NCI-H1930 (cell line): ENCODE measurements at places on chromosomes 1 and 21.
A peak's percentile ranks its signal among the peaks of the same experiment; 100 is the strongest.

GRCh38 chr1:31593770-31594632, 17.7 kb downstream of the TINAGL1 start:
- peak; percentile 45 for DNase-seq

GRCh38 chr1:155196893-155197638, 10.6 kb downstream of the THBS3 start:
- DNase-seq, result no peak

DNA sequence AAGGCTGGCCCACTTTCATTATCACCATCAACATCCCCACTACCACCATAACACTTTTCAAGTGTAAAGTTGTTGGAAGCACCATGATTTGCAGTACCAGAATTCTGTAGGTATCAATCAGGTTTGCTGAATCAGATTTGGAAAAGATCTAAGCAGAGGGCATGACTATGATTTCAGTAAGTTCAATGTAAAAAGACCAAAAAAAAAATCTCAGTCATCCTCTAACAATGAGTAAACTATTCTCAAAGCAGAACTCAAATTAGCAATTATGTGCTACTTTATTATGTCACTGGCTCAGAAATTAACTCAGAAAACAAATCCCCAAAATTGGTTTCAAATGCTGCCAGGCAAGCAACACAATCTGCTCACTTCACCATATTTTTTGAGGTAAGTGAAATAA, 187.8 kb upstream of the HP1BP3 start:
- DNase-seq, result no peak

DNA sequence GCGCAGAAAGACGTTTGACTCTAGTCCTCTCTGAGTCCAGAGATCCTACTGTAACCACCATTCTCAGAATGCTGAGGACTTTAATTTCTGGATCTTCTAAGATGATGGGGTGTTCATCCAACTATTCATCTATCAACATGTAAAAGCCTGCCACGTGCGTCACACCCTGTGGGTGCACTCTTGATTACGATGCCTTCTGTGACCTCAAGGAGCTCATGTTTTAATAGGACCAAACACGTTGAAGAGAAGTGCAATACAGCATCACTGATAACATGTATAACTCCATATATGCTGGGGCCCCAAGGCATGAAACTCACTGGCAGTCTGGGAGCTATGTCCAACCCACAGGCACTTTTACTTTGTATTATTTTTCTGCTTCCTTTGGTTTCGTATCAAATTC, 19.0 kb downstream of the KIAA0040 start:
- DNase-seq, result no peak

GRCh38 chr1:21154717-21155116, 22.0 kb downstream of the EIF4G3 start:
- no peak for DNase-seq

- no peak for DNase-seq
These were observed 30.6 kb downstream of the CDCP2 start for GRCh38 chr1:54122135-54122751.

- no peak for DNase-seq
These were observed 183.5 kb downstream of the RUNX1 start for GRCh38 chr21:34865400-34866241.

- no peak for DNase-seq
These were observed 531.5 kb upstream of the USP24 start for GRCh38 chr1:55746710-55747109.

DNA sequence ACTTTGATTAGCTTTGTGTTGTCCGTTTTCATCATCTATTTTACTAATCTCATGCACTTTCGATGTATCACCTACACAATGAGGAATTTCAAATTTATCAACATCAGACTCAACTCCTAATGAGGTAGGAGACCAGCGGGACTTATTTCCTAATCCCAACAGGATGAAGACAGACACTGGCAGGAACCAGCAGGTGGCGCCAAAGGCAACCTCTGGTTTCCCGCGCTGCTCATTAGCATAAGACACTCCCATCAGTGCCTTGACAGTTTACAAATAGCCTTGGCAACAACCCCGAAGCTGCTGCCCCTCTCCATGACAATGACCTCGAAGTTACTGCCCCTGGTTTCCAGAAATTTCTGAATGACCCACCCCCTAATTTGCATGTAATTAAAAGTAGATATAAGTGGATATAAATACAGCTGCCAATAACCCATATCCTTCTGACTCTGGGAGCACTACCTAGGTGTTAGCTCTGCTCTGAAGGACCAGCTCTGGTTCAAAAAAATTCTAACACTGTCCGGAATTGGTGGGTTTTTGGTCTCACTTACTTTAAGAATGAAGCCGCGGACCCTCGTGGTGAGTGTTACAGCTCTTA, 974.8 kb downstream of the ADGRL2 start:
- no peak for DNase-seq

GRCh38 chr1:186418503-186418902, 42.4 kb downstream of the PDC start:
- DNase-seq, result no peak
